ENCODE measurements at places on chromosomes 13 and 19.
A peak's percentile ranks its signal among the peaks of the same experiment; 100 is the strongest.

DNA sequence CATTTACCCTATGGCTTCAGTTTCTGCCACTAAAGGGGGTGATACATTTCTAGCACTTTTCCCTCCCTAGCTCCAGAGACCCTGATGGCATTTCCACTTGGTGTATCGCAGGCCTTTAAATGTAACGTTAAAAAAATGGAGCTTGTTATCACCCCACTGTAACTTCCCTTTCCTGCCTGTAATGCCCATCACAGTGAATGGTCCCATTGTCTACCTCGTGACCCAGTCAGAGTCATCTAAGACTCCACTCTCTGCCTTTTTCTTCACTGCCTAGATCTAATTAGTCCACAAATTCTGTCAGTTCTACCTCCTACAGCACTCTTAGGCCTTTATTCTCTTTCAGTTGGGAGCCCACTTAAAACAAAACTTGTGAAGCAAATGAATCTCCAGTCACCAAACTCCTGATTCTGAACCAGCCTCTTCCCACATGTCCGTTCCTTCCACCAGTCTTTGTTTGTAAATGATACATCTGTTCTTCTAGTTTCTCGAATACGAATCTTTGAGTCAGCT, 64.8 kb downstream of the NHLRC3 start:
- H3K4me1 ChIP-seq: peaks cover 16% of the 10 kb centered on the region
- H3K27ac ChIP-seq: peak overlapping the region; percentile 0
- no peak overlapping the region for H3K4me3 ChIP-seq
- H3K36me3 ChIP-seq: no peaks in the 10 kb centered on the region

DNA sequence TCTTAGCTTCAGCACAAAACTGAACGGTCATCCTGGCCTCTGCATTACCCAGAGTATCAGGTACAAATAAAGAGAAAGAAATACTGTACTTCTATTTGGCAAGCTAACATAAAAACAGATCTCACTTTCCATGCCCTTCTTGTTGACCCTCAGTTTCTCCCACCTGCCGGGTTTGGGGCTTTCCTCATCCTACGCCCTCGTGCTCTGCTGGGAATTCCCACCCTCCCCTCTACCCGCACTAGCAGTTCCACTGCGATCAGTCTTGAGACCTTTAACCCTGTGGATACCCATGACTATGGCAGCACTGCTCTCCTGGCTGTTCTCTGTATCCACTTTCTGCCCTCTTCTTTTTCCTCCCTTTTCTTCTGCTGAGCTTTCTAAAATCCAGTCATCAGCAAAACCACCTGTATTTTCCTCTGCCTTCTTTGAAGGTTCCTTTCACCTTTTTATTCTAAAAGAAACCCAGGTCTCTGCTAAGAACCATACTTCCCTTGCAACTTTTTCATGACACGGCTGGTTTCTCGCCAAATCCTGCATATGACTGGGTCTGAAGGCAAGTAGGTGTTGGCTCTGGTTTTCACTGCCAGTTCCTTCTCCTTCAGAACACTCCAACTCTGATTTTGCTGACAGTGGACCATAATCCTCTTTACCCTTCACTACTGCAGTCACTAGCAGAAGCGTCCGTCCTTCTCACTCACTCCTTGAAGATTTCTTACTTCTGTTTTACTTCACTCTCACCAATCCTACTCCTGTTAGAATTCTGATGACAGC, 99.4 kb downstream of the MIPEP start:
- no peak overlapping the region for H3K4me3 ChIP-seq
- no peak overlapping the region for H3K27ac ChIP-seq
- peaks cover 5% of the 10 kb centered on the region for H3K27me3 ChIP-seq
- H3K36me3 ChIP-seq: peaks cover 8% of the 10 kb centered on the region
- H3K4me1 ChIP-seq: peaks cover 17% of the 10 kb centered on the region

DNA sequence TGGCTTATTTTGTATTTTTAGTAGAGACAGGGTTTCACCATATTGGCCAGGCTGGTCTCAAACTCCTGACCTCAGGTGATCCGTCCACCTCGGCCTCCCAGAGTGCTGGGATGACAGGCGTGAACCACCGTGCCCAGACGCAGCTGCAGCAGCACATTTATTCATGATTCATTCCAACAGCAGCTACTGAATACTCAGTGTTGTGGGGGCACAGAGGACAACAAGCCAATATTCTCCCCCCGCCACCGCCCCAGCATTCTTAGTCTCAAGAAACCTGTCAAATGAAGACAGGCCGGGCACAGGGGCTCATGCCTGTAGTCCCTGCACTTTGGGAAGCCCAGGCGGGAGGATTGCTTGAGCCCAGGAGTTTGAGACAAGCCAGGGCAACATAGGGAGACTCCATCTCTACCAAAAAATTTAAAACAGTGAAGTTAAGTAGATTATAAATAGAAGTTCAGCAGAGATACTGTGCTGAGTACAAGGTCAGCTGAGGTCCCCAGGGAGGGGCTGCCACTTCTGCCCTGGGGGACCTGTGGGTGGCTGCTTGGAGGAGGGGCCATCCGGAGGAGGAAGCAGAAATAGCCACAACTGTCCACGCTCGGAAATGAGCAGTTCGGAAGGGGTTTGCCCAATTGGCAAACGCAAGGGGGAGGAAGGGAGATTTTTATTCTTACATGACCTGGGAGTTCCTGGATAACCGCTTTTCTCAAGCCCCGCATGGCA, 4.3 kb downstream of the DOT1L start:
- H3K27ac ChIP-seq: peak overlapping the region; percentile 95
- H3K4me1 ChIP-seq: peaks cover 75% of the 10 kb centered on the region

DNA sequence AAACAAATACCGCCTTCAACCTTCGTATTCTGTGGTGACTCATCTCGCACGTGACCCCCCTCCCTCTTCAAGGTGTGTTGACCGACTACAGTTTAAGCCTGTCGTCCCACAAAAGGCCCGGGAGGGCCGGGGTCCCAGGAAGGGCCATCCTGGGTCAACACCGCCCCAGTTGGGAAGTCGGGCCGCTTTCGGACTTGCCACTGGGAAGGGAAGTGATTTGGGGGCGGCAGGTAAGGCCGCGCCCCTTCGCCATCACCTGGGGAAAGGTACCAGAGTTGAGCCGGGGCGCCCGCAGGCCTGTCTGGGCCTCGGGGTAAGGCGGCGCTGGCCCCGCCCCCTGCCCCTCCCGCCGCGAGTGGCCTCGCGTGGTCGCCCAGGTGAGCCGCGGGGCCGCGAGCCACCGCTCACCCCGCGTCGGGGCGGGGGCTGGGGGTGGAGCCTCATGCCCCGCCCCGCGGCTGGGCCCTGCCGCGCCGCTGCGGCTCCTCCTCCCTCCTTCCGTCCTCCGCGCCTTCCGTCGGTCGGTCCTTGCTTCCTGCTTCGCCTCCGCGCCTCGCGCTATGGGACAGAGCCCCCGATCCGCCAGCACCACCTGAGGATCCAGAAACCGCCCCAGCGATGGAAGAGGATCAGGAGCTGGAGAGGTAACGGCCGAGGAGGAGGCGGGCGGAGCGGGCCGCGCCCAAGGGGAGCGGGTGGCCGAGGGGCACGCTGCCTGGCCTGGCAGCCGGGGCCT, at the start of gene POLR1D:
Gene POLR1D (plus strand): TSS at position 527 of the 736 bp plus-strand sequence. CDS start 92 bp downstream, at position 619.
- peaks cover 42% of the 10 kb centered on the region for H3K36me3 ChIP-seq
- H3K4me3 ChIP-seq: peak within 1 kb of the TSS; percentile 95
- DNase-seq: peak; percentile 76

GRCh38 chr19:56837492-56838023, 3.0 kb downstream of the PEG3 start:
- peaks cover 5% of the 10 kb centered on the region for H3K36me3 ChIP-seq
- no peaks in the 10 kb centered on the region for H3K27me3 ChIP-seq
- no peak for DNase-seq
- H3K4me1 ChIP-seq: no peaks in the 10 kb centered on the region

- H3K4me1 ChIP-seq: peaks cover 4% of the 10 kb centered on the region
- peaks cover 4% of the 10 kb centered on the region for H3K36me3 ChIP-seq
- no peak for DNase-seq
- no peak overlapping the region for H3K27ac ChIP-seq
These were observed 115.3 kb downstream of the STOML3 start for GRCh38 chr13:38875186-38875875.

DNA sequence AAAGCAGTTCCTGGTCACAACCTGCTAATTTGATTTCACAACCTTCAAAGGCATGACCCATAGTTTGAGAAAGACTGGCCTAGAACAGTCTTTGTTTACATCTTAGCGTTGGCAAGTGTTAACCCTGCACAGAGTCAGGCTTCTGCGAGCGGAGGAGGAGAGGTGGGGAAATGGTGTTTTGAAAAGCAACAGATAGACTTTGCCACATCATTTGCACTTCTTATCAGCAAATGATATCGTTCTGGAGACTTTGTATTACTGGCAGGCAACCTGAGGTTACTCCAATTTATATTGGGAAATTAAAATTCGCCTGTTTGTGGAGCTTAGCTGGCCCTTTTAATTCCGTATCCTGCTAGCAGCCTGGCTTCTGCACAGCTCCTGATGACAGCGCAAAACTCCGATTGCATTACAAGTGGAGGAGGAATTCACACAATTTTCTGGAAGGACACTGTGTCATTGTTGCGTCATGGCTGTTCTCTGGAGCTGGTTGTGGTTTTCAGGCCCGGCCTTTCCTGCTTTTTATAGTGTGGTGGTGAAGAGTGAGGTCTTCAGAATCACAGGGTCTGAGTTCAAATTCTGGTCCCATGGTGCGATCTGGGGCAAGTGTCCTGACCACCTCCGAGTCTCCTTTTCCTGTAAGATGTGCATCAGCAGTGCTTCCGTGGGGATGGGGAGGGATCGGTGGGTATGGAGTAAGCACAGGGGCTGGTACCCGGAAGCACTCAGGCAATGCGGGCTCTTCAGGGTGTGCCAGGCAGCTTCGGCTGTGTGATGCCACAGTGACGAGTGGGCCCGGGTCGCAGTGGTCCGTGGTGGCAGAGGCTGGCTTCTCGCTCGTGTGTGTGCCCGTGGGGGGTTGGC, 49.1 kb upstream of the EHD2 start:
- H3K4me3 ChIP-seq: no peak overlapping the region
- H3K36me3 ChIP-seq: peaks cover 29% of the 10 kb centered on the region
- no peaks in the 10 kb centered on the region for H3K27me3 ChIP-seq
- peaks cover 36% of the 10 kb centered on the region for H3K4me1 ChIP-seq
- DNase-seq: no peak
- H3K27ac ChIP-seq: peak overlapping the region; percentile 90

DNA sequence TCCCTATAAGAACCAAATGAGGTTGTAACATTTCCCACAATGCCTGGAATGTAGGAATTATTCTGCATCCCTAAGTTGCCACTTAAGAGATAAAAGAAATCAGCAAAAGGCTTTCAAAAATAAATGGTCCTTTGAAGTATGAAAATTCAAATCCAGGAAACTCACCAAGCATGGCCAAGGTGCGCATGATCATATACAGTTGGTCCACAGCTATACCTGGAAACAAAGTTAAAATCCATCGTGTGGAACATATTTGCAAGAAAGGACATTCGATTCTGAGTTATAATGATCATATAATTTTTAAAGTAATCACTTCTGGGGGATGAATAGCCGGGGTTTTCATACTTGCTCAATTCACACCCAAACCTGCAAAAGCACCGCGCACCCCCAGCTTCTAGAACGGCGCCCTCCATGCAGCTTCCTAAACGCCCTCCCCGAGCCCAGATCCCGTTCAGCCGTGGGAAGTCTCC, 525 bp downstream of the CARS2 start:
- H3K4me1 ChIP-seq: peaks cover 66% of the 10 kb centered on the region
- H3K27ac ChIP-seq: no peak overlapping the region
- peaks cover 17% of the 10 kb centered on the region for H3K36me3 ChIP-seq
- H3K27me3 ChIP-seq: no peaks in the 10 kb centered on the region

DNA sequence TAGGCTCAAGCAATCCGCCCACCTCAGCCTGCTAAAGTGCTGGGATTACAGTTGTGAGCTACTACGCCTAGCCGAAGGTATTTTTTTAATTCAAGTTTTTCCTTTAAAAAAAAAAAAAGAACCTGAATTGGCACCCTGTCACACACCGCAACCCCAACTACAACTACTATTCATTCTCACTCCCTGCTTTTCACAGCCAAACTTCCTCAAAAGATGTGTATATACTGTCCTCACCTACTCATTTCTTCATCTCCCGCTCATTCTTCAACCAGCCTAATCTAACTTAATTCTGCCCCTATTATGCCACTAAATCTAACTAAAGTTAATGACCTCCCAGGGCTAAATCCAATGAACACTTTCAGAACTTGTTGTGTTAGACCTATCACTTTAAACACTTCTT, 12.7 kb upstream of the WBP4 start:
- DNase-seq: no peak
- H3K27ac ChIP-seq: no peak overlapping the region
- H3K4me3 ChIP-seq: no peak overlapping the region
- H3K4me1 ChIP-seq: no peaks in the 10 kb centered on the region
- H3K27me3 ChIP-seq: no peaks in the 10 kb centered on the region

- H3K27me3 ChIP-seq: no peaks in the 10 kb centered on the region
- no peak overlapping the region for H3K4me3 ChIP-seq
- DNase-seq: no peak
- peak overlapping the region; percentile 88 for H3K27ac ChIP-seq
- H3K4me1 ChIP-seq: peaks cover 8% of the 10 kb centered on the region
These were observed 122.6 kb downstream of the ATP11A start for GRCh38 chr13:112812306-112813055.

- H3K27ac ChIP-seq: peak overlapping the region; percentile 65
- no peaks in the 10 kb centered on the region for H3K4me1 ChIP-seq
- DNase-seq: no peak
- peaks cover 54% of the 10 kb centered on the region for H3K36me3 ChIP-seq
These were observed 35.5 kb downstream of the AP1M1 start for GRCh38 chr19:16233081-16233776.

DNA sequence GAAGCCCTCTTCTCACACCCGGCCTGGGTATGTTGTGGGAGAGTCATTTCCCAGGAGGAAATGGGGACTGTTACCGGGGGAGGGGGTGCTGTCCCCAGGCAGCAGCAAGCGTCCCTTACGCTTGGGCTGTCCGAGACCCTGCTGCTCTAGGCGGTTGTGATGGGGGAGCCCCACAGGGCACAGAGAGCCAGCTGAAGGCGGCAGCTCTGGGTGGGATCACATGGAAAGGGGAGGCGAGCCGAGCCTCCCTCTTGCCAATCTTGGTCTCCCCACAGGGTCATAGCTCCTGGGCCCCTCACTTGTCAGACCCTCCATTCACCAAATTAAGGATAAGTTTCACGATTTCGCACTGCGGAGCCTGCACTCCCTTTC, 22.0 kb downstream of the EPN1 start:
- H3K36me3 ChIP-seq: peaks cover 50% of the 10 kb centered on the region
- H3K27me3 ChIP-seq: no peaks in the 10 kb centered on the region
- peaks cover 4% of the 10 kb centered on the region for H3K4me1 ChIP-seq
- no peak overlapping the region for H3K27ac ChIP-seq

DNA sequence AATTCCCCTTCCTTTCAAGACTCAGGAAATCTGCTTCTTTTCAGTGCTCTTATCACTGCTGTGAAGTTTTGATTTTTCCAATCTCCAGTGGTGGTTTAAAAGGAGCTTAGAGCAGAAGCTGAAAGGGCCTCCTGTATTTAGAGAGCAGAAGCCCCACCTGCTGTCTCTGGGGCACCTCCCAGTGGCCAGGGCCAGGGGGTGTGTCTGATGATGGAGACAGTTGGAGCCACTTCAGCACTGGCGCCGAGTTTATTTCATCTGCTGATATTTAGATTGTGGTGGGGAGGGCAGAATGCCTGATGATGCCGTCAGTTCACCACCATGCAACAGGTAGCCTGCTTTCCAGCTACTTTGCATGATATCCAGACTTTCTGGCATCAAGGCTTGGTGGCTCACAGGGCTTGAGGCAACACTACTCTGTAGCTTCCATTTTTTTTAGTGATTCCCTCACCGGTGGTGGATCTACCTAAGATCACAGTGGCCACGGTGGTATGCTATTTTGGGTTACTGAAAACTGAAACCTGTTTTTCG, 371.9 kb downstream of the KCNRG start:
- peak overlapping the region; percentile 85 for H3K27ac ChIP-seq
- H3K4me3 ChIP-seq: peak overlapping the region; percentile 58
- H3K36me3 ChIP-seq: peaks cover 16% of the 10 kb centered on the region

Measured in nephron progenitor cell (in vitro differentiated cells).